ENCODE measurements at places on chromosomes 16 and 17. TPM values are rescaled to one million over a fixed set of nuclear protein-coding genes. Genes with fewer than 3 reads are reported as not detected.

The CCDC200 gene
- not detected for total RNA-seq

The TBX21 gene
- total RNA-seq, result not detected

The CFDP1 gene
- total RNA-seq, result 137 TPM

The NAGS gene
- 13.9 TPM for total RNA-seq

The TEX14 gene
- total RNA-seq, result 0.27 TPM

The PSMB3 gene
- 314 TPM for total RNA-seq

The GSE1 gene
- 10.2 TPM for total RNA-seq

The CDH15 gene
- not detected for total RNA-seq

The NPW gene
- 3.1 TPM for total RNA-seq

The SRL gene
- 0.07 TPM for total RNA-seq

The TMC6 gene
- total RNA-seq, result 43.2 TPM

The GPR142 gene
- not detected for total RNA-seq

The CDH13 gene
- total RNA-seq, result 150 TPM

The CTRB1 gene
- not detected for total RNA-seq

The C1QTNF8 gene
- total RNA-seq, result not detected

The TAC4 gene
- total RNA-seq, result not detected

The C17orf67 gene
- total RNA-seq, result 3.3 TPM

The SKAP1 gene
- 0.69 TPM for total RNA-seq

The SDR42E2 gene
- total RNA-seq, result not detected

The VAMP2 gene
- total RNA-seq, result 4.1 TPM

The EVPLL gene
- not detected for total RNA-seq

The NPTX1 gene
- total RNA-seq, result 0.15 TPM

The SEPTIN12 gene
- not detected for total RNA-seq

The RTN4RL1 gene
- 0.10 TPM for total RNA-seq

The DCAF7 gene
- total RNA-seq, result 43.4 TPM

The CISD3 gene
- total RNA-seq, result 11.6 TPM

The KRT33A gene
- not detected for total RNA-seq

The RETREG3 gene
- total RNA-seq, result 30.9 TPM

The KRT12 gene
- not detected for total RNA-seq

The ARL16 gene
- total RNA-seq, result 36.0 TPM

The EPOP gene
- total RNA-seq, result 1.4 TPM

The SAP30BP gene
- 72.0 TPM for total RNA-seq

The PPL gene
- 0.64 TPM for total RNA-seq

The ABCA10 gene
- 0.39 TPM for total RNA-seq

The PERCC1 gene
- not detected for total RNA-seq

The DCAKD gene
- 39.8 TPM for total RNA-seq

The KCNH6 gene
- not detected for total RNA-seq

The NPIPA5 gene
- 5.1 TPM for total RNA-seq

The SEPHS2 gene
- 28.8 TPM for total RNA-seq

The ZNF778 gene
- 6.9 TPM for total RNA-seq

The CX3CL1 gene
- total RNA-seq, result 5.1 TPM

The TBX6 gene
- 0.10 TPM for total RNA-seq

The CTRL gene
- total RNA-seq, result 0.84 TPM

Measured in mammary microvascular endothelial cell (primary cell).